ENCODE measurements at places on chromosomes 7 and 10.

DNA sequence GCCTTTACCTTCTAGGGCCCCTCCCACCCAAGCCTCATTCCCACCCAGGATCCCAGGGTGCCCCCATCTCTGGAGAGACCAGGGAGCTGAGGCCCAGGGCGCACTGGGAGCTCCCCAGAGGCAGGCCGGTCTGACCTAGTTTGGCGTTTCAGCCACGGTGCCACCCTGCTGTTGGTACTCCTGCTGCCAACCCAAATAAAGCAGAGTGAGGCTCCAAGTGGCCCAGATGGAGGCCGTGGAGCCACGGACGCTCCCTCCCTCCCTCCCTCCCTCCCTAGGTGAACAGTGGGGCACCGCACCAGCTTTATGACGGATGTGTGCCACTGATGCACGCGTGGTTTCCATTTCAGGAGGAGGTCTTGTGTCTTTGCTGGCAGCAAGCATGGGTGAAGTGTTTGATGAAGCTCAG lies 1.8 kb downstream of the INPP5A start:
- DNase-seq = no peak

GRCh38 chr7:118870187-118870586 lies 645.7 kb downstream of the ANKRD7 start:
- no peak for DNase-seq

GRCh38 chr10:36736311-36736710 lies 389.1 kb upstream of the ANKRD30A start:
- no peak for DNase-seq

- DNase-seq = no peak
Observed at GRCh38 chr7:29995652-29996051, 6.1 kb upstream of the SCRN1 start.

DNA sequence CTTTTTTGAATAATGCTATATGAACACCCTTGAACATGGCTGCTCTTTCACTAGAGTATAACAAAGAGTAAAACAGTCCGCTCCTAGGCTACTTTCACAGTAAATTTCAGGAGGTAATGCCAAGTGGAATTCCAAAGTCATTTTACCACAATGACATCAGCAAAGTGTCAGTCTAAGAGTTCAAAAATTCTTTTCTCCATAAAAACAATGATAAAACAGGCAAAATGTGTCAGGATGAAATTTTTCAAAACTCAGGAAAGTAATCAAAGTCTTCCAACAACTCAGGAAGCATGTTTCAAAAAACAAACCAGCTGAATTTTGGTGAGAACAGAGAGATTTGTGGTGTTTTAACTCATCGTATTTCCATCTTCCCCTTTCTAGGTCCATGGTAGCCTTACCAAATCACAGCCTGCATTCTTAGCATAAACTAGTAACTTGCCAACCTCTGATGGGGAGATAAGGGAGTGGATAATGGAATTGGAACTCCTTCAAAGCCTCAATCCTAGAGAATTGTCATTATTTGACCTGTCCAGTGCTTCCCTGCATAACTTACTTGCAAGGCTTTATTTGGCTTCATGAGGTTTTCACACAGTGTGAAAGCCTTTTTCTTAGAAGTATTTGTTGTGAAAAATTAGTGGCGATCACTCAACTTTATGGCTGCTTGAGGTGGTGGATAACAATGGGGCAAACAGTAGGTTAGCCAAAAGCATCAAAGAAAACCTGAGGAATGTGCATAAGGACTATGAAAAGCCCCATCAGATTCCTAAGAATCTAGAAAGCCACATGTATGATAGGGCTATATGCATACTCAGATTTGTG lies 302.7 kb downstream of the HDAC9 start:
- no peak for DNase-seq

DNA sequence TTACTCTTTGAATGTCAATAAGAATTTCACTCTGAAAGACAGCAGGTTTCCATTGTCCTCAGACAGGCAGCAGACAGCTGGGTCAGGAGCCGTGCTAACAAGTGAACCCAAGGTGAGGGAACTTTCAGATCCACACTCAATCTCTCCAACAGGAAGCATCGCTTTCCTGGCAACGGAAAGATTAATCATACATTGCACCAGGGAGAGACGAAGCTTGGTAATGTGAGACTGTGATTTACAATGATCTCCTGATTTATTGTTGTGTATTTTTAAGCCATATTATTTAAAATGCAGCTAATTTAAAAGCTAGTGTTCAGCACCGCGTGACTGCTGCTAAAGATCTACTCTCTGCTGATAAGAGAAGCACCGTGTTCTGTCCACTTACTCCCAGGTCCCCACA lies 17.5 kb upstream of the NOM1 start:
- no peak for DNase-seq

DNA sequence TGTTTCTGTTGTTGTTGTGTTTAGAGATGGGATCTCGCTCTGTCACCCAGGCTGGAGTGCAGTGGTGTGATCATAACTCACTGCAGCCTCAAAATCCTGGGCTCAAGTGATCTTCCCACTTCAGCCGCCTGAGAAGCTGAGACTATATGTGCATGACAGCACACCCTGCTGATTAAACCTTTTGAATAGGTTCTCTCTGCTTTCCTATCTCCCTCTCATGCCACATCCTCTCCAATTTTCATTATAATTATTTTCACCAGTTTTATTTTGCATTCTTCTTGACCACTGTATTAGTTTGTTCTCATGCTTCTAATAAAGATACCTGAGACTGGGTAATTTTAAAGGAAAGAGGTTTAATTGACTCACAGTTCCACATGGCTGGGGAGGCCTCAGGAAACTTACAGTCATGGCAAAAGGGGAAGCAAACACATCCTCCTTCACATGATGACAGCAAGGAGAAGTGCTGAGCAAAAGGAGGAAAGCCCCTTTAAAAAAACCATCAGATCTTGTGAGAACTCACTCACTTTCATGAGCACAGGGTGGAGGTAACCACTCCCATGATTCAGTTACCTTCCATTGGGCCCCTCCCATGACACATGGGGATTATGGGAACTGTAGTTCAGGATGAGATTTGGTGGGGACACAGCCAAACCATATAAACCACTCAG lies 12.9 kb downstream of the AGK start:
- DNase-seq = no peak

DNA sequence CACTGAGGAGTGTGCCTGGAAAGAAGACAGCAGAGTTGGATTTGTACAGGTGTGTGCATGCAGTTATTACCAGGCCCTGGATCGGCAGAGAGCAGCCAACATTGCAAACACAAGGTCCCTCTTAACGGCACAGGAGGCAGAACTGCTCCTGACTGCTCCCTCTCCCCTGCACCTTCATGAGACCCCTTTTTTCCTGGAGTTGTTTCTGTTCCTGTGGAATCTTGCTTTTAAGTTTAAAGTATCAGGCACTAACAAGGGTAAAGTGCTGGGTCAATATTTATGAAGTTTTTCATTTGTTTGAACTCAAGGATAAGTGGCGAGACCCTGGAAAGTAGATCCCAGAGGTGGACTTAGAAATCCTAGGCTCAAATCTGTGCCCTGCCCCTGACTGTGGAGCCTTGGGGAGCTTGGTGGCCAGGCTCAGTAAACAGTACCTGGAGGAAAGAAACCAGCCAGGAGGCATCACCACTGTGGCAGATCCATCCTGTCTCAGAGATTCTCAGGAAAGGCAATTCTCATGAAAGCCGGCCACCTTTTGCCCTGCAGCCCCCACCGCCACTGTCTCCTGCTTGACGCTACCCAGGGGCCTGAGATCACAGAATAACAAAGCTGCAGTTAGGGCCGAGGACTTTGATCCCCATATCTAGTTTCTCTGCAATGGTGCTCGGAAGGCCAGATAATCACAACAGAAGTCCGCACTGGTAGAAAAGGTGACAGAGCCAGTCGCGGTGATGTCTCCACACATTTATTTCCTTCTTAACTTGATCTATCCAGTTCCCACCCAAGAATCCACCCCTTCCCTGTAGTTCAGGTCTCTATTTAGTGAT lies 36.7 kb downstream of the DDC start:
- no peak for DNase-seq

DNA sequence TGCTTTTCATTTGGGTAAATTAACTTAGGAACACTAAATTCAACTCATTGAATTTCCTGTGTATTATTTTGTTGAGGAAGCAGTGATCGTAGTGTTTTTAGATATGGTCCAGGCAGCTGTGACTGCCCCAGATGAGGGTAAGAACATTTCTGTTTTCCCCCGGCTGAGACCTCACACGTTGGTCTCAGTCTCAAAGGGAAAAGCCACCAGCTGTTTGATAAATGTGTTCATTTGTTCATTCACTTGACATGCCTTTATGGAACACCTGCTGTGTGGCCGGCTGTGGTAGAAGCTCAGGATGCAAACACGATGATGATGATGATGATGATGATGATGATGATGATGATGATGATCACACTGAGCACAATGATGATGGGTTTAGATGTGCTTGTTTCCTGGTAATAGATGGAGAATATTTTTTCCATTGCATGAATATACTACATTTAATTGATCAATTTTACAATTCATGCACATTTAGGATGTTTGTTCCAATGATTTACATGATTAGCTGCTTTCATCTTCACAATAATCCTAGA lies 125.6 kb upstream of the ZNF32 start:
- DNase-seq = no peak

DNA sequence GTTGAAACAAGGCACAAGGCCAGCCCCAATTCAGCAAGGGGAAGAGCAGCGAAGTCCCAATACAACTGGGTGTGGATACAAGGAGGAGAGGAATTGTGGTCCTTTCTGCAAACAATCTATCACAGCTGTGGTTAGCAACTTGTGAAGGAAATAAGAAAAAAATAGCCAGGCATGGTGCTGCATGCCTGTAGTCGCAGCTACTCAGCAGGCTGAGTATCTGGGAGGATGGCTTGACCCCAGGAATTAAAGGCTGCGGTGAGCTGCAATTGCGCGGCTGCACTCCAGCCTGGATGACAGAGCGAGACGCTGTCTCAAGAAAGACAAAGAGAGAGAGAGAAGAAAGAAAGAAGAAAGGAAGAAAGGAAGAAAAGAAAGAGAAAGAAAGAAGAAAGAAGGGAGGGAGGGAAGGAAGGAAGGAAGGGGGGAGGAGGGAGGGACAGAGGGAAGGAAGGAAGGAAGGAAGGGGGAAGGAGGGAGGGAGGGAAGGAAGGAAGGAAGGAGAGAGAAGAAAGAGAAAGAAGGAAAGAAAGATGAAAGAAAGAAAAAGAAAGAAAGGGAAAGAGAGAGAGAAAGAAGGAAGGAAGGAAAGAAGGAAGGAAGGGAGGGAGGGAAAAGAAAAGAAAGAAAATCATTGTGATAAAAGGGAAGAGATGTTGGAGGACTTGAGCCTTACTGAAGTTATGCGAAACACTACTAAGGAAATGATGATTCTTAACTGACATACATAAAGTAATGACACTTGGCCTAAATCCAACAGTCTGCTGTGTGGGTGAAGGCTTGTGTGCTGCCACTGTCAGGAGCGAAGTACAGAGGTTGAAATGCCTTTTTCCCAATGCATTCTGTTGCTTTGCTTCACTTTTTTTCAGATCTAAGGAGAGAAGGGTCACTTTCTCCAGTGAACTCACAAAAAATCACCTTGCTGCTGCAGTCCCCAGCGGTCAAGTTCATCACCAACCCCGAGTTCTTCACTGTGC lies 117.0 kb upstream of the STK17A start:
- DNase-seq = peak; percentile 12

DNA sequence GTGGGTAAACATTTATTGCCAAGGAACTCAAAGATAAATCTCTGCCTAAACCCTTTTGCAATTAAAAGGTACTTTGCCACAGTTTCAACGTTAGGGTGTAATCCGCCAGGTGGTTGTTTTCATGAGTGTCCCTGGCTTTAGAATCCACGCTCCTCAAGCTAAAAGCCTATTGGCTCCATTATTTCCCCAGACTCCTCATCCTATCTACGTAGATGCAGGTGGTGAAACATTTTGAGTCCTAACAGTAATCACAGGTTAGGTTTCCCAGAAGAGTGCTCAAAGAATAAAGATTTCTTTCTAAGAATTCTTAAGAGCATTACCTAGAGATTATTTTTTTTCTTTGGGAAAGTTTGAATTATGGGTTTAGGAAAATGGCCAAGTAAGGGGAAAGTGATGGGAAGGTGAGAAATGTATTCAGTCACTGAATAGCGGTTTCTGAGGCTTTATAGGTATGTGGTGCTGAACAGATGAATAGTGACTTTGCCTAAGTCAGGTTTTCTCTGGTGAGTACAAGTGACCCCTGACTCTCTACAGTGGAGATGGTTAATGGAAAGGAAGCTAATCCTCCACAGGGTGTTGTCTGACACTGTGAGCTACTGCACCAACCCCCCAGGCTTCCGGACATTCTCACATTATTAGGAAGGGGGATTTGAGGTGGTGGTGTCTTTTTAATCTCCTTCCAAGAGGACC lies 60.2 kb downstream of the NRP1 start:
- no peak for DNase-seq

- no peak for DNase-seq
Observed at GRCh38 chr7:117862378-117862777, 10.9 kb downstream of the CTTNBP2 start.

GRCh38 chr7:157485361-157485831 lies 148.6 kb downstream of the DNAJB6 start:
- no peak for DNase-seq

GRCh38 chr10:62511238-62511637 lies 137.1 kb downstream of the ZNF365 start:
- no peak for DNase-seq

DNA sequence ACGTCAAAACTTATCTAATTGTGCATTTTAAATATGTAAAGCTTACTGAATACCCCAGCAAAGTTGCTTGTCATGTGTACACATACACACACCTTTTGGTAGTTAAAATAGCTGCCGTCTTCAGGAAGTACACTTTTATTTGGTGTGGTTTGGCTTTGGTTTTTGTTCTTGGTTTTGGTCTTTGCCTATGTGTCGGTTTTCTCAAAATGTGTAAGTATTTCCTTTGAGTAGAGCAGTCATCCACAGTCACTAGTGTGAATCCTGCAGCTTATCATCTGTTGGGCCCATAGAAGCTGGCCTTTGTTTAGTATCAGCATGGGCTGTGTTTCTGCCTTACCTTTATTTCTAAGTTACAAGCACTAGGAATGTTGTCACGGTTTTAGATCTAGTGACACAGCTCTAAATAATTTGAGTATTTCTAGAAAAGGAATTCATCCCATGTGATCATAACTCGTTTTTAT lies 35.3 kb downstream of the NET1 start:
- DNase-seq = peak; percentile 63

DNA sequence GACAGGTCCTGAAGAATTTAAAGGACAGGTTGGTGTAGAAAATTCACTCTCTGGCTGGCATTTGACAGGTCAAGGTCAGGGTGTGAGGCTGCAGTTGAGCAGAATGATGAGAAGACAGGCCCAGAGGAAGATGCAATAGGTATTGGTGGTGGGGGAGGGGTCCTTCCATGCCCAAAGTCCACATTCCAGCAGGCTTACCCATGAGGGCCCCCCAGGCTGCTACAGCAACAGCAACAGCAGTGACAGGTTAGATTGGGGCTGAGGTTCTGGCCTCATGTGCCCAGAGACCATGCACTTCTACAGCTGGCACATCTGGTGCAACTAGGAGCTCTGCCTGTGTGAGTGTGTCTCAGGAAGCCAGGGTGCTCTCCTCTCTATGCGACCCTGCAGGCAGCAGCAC lies 223.5 kb upstream of the GHITM start:
- DNase-seq = no peak

DNA sequence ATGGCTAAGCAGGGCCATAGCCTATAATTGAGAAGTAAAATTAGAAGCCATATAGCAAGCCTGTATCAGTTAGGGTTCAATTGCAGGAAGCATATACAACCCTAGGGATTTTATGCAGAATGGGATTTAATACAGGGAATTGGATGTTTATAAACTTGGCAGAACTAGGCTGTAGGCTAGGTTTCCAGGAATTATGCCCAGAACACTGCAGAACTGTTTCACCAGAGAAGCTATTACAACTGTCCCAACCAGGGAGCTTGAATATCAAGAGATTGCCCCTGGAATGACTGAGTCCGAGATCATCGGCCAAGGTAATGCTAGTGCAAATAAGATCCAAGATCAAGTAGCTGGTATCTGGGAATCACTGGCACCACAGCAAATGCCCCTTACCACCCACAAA lies 64.0 kb downstream of the PRR15 start:
- no peak for DNase-seq

Data from SW480 (cell line).